ENCODE measurements at places on chromosomes 3 and 15. TPM values are rescaled to one million over a fixed set of nuclear protein-coding genes. Genes with fewer than 3 reads are reported as not detected.

The SCN11A gene
- 0.16 TPM for total RNA-seq

The STRIT1 gene
- total RNA-seq, result not detected

The GP5 gene
- 0.18 TPM for total RNA-seq

The FOXB1 gene
- total RNA-seq, result not detected

DNA sequence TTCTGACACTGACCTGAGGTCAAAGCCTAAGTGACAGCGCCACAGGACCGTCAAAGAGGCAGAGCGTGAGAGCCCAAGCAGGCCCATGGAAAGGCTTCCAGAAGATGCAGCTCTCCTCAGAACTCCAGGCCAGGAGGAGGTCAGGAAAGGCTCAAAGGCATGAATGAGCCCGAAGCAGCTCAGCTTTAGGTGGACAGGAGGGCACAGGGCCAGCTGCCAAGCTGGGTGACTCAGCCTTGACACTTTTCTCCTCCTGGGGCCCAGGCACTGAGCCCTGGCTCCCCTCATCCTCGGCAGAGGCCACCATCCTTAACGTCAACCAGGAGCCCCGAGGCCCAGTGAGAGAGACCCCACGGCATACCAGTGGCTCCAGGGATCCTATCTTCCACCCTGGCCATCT is 62.9 kb downstream of the ADCY5 start:
- no peaks in the 10 kb centered on the region for H3K4me1 ChIP-seq
- no peak overlapping the region for H3K4me3 ChIP-seq
- H3K27me3 ChIP-seq, result peaks cover 16% of the 10 kb centered on the region
- no peaks in the 10 kb centered on the region for H3K36me3 ChIP-seq
- H3K27ac ChIP-seq, result no peak overlapping the region

DNA sequence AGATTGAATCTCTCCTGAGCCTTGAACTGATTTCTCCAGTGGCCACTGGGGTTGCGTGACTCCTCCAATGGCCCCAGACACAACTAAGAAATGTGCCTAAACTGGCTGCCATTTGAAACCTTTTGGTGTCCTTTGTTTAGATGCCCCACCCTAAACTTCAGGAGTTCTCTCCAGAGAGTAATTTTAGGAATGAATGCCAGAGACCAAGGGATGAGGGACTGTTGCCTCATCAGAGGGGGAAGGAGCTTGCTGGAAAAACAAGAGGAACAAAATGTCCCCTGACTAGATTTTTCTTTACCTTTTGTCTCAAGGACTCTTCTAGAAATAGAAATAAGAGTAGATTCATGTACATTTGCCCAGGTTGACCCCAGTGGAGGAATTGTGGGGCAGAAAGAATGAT is 8.1 kb upstream of the ADPRH start:
- no peak for DNase-seq
- H3K36me3 ChIP-seq, result no peaks in the 10 kb centered on the region
- H3K27ac ChIP-seq, result no peak overlapping the region
- no peaks in the 10 kb centered on the region for H3K27me3 ChIP-seq

GRCh38 chr3:156488767-156489166 is 66.2 kb downstream of the SSR3 start:
- DNase-seq, result no peak
- H3K27me3 ChIP-seq, result peaks cover 4% of the 10 kb centered on the region
- H3K36me3 ChIP-seq, result no peaks in the 10 kb centered on the region
- no peak overlapping the region for H3K27ac ChIP-seq
- peaks cover 20% of the 10 kb centered on the region for H3K4me1 ChIP-seq

DNA sequence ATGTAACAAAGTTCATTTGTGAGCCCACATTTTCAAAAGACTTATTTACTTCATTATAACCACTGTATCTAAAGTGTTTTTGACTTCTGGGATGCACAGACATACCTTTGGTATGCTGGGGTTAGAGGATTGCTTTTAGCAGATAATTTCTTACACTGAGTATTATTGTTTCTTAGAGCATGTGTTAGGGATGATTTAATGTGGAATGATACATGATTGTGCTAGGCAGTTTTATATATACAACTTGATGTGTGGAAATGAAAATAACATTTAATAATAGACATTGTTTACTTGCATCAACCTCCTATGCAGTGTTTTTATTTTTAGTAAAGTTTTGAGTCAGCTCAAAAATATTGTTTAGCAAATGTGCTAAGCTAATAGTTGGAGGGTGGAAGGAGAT is 3.4 kb downstream of the KIF23 start:
- no peak overlapping the region for H3K4me3 ChIP-seq
- DNase-seq, result no peak
- H3K4me1 ChIP-seq, result peaks cover 11% of the 10 kb centered on the region
- peaks cover 3% of the 10 kb centered on the region for H3K27me3 ChIP-seq

DNA sequence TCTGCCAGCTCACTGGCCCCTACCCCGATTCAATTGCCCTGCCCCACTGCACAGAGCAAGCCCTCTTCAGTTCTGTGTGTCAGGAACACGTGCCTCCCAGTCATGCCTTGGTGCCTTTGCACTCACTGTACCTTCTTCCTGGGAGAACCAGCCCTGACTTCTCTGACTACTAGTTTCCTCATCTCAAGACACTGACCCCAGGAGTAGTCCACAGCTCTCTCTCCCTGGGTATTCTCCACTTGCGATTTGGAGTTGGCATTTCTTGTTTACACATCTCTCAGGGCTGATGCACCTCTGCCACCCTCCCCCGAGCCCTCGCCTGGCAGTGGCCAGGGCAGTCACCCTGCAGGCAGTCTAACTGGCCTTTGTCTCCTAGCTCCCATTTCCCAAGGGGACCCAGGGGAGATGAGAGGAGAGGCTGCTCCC is 5.7 kb downstream of the CISH start:
- peaks cover 44% of the 10 kb centered on the region for H3K4me1 ChIP-seq
- peak overlapping the region; percentile 38 for H3K27ac ChIP-seq
- H3K4me3 ChIP-seq, result no peak overlapping the region

DNA sequence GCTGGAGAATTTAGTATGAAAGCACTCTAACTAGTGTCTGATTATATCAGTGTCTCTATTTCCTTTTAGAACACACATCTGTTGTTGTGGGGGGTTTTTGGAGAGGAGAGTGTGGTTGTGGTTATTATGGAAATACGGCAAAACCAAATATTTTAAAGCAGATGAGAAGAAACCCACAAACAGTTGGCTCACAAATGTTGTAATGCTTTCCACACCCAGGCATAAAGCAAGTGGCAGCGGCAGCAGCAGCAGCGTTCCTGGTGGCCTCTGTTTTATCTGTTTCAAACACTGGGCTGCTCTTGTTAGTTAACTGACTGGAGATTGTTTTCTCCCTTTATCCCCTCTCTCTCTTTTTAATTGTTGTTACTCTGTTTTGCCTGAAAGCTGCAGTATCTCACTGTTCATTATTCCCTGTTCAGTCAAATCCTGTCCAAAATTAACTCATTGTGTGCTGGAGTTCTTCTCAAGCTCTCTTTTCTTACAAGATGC is 1045.5 kb upstream of the NR2F2 start:
- no peaks in the 10 kb centered on the region for H3K36me3 ChIP-seq
- H3K4me1 ChIP-seq, result no peaks in the 10 kb centered on the region
- peaks cover 2% of the 10 kb centered on the region for H3K27me3 ChIP-seq
- no peak for DNase-seq
- no peak overlapping the region for H3K4me3 ChIP-seq
- H3K27ac ChIP-seq, result no peak overlapping the region

GRCh38 chr15:76347482-76348055 is 11.0 kb downstream of the ISL2 start:
- H3K27me3 ChIP-seq, result peaks cover 33% of the 10 kb centered on the region
- peak overlapping the region; percentile 7 for H3K4me3 ChIP-seq
- DNase-seq, result no peak
- peaks cover 25% of the 10 kb centered on the region for H3K4me1 ChIP-seq

- no peak overlapping the region for H3K27ac ChIP-seq
- H3K27me3 ChIP-seq, result peaks cover 1% of the 10 kb centered on the region
- no peak overlapping the region for H3K4me3 ChIP-seq
- H3K36me3 ChIP-seq, result no peaks in the 10 kb centered on the region
- H3K4me1 ChIP-seq, result no peaks in the 10 kb centered on the region
Measured at GRCh38 chr15:99002226-99002625, 5.4 kb downstream of the PGPEP1L start.

DNA sequence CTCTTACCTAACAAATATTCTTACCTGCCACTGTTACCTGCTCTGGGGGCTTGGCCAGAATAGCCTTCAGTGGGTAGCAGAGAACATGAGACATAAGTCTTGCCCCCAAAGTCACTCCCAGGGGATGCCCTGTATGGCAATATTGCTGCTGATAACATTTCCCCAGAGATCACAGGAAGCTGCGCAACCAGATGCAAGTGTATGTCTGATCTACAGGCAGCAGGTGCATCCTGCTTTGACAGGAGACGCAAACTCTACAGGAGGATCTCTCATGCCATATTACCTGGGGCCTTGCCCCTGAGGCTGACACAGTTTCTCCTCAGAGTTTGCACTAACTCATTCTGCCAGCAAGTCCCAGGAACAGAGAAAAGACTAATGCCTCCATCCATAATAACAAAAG is 174.4 kb upstream of the LPP start:
- DNase-seq, result peak; percentile 38
- H3K36me3 ChIP-seq, result no peaks in the 10 kb centered on the region
- peak overlapping the region; percentile 54 for H3K4me3 ChIP-seq
- peaks cover 73% of the 10 kb centered on the region for H3K4me1 ChIP-seq
- peak overlapping the region; percentile 91 for H3K27ac ChIP-seq

- peaks cover 7% of the 10 kb centered on the region for H3K4me1 ChIP-seq
- DNase-seq, result no peak
- H3K27ac ChIP-seq, result no peak overlapping the region
- H3K36me3 ChIP-seq, result no peaks in the 10 kb centered on the region
- H3K4me3 ChIP-seq, result no peak overlapping the region
- H3K27me3 ChIP-seq, result no peaks in the 10 kb centered on the region
Measured at GRCh38 chr15:67021455-67021854, 43.9 kb upstream of the SMAD3 start.
